ENCODE measurements at places on chromosomes 6 and 20. TPM values are rescaled to one million over a fixed set of nuclear protein-coding genes. Genes with fewer than 3 reads are reported as not detected.
A peak's percentile ranks its signal among the peaks of the same experiment; 100 is the strongest.

DNA sequence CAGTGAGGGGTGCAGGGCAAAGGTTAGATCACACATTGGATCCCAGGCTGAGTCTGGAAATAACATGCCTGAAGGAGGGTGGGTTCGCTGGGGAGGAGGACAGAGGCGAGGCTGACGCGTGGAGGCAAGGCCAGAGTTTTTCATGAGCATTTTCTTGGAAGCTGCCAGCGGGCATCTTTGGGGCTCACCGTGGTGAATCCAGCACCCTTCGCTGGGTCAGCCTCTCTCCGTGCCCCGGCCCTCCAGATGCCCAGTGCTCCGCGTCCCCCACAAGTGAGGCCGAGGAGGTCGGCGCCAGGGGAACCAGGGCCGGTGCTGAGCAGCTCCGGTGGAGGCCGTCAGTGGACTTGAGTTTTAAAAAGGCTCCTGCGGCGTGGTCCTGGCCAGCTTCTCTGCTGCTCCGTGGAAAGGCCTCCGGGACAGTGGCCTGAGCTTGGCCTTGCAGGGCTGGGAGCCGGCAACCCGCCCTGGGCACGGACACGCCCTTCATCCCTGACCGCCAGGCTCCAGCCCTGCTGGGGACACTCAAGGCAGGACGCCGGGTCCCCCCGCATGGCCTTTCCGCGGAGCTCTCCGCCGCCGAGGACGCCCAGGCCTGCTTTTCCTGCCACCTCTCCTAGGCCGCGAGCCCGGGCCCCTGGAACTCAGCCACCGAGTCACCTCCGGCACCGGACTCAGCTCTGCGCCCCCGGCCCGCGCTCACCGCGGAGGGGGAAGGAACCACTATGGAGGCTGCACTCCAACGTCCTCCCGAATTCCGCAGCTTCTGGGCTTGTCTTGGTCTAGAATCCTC lies 114.3 kb downstream of the THBS2 start:
- no peak for DNase-seq

DNA sequence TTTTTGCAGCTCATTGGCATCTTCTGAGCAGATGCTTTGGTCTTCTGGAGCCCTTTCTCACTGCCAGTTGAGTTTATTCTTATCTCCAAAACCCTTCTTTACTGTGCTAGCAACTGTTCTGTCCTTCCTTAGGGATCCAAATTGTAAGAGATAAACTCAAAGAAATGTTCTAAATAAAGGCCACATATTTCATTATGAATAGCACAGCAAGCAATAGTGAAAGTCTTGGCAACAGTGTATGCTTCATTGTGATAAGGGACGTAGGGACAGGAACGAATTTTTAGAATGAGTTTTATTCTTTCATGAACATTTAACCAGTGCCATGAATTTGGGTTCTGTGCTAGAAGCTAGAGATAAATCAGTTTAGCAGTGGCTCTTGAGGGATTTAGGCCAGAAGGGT lies 61.1 kb downstream of the LRRC1 start:
- no peak for DNase-seq

- DNase-seq = peak; percentile 98
Observed at GRCh38 chr6:30752157-30752927, 8.0 kb upstream of the IER3 start.

DNA sequence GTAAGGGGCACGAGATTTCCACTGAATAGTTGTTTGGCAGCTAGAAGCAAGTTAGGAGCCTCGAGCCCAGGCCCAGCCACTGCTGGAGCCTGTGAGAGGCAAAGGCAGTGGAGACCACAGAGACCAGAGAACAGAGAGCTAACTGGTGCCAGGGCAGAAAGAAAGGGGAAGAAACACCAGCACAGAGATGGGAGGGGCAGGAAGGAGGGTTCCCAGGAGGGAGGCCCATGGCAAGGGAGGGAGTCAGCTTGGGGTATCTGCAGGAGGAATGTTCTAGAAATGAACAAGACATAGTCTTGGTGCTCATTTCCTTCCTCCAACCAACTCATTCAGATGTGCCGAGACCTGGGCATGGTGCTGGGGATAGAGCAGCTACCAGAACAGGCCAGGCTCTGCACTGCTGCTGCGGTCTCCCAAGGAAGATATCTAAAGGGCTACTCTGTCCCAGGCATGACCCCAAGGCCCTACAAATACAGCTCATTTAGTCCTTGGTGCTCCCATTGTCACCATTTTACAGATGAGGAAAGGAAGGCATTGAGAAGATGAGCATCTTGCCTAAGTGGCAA lies 10.7 kb downstream of the ANGPT4 start:
- no peak for DNase-seq

- no peak for DNase-seq
Observed at GRCh38 chr20:23415959-23416583, 5.2 kb downstream of the NAPB start.

DNA sequence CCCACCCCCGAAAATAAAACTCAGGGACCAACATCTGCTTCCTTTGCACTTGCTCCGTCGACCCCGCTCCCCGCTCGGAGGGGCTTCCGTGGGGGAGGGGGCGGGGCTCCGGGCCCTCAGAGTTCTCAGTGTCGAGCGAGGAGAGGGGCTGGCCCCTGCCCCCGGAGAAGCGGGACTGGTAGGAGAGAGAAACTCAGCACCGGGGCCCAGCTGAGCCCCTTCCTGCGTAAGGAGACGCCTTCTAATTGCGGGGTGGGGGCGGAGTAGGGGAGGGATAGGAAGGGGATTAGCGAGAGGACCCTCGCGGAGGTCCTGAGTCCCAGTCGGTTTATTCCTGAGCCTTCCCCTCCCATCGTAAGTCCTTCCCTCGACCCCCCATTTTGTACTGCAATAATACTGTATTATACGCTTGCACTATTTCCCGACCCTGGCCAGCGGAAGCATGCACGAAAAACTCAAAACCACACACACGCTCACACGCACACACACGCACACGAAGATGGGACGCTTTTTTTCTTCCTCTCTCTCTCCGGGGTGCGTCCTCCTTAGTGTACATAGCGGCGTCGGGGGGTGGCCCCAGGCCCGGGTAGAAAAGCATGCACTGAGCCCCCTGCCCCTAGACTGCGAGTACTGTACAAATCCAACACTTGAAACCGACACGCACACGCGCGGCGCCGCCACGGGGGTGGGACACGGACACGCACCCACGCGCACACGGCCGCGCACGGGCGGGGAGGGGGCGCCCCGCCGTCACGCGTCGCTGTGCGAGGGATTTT lies 22.1 kb upstream of the SLC22A7 start:
- no peak for DNase-seq

- no peak for DNase-seq
Observed at GRCh38 chr6:167548451-167548850, 223.6 kb downstream of the TTLL2 start.

Gene SLC35D3
- not detected for total RNA-seq

Gene PCK1
- total RNA-seq = 1.6 TPM

Gene FHL5
- total RNA-seq = 20.8 TPM

Gene RWDD1
- total RNA-seq = 63.8 TPM

Gene ZSCAN16
- total RNA-seq = 4.2 TPM

Gene TTBK1
- not detected for total RNA-seq

Measured in gastrocnemius medialis (tissue), 4 donors.